ENCODE measurements at places on chromosomes 4 and X. TPM values are rescaled to one million over a fixed set of nuclear protein-coding genes. Genes with fewer than 3 reads are reported as not detected.

ATP2B3 gene
- under 0.01 TPM for total RNA-seq

SPANXD gene
- total RNA-seq: not detected

STK32B gene
- total RNA-seq: 3.8 TPM

DRP2 gene
- total RNA-seq: 0.51 TPM

GAGE12E gene
- not detected for total RNA-seq

CT83 gene
- total RNA-seq: not detected

S100G gene
- not detected for total RNA-seq

SRPX gene
- total RNA-seq: 12.4 TPM

IL13RA1 gene
- total RNA-seq: 18.7 TPM

ADGRA3 gene
- 28.1 TPM for total RNA-seq

PHOX2B gene
- total RNA-seq: not detected

MAGEB2 gene
- total RNA-seq: not detected

CD40LG gene
- not detected for total RNA-seq

FAM9B gene
- not detected for total RNA-seq

GATA1 gene
- not detected for total RNA-seq

CT47B1 gene
- not detected for total RNA-seq

LEF1 gene
- total RNA-seq: 9.5 TPM

All from mesangial cell (primary cell).